SK-N-DZ (cell line): ENCODE measurements at places on chromosomes 4 and X.
A peak's percentile ranks its signal among the peaks of the same experiment; 100 is the strongest.

GRCh38 chr4:84651499-84651898 is 68.6 kb downstream of the CDS1 start:
- DNase-seq, result no peak

- no peak for DNase-seq
Measured at GRCh38 chr4:99586797-99587196, 12.2 kb downstream of the MTTP start.

GRCh38 chrX:117680286-117680685 is 436.3 kb downstream of the KLHL13 start:
- DNase-seq, result no peak

DNA sequence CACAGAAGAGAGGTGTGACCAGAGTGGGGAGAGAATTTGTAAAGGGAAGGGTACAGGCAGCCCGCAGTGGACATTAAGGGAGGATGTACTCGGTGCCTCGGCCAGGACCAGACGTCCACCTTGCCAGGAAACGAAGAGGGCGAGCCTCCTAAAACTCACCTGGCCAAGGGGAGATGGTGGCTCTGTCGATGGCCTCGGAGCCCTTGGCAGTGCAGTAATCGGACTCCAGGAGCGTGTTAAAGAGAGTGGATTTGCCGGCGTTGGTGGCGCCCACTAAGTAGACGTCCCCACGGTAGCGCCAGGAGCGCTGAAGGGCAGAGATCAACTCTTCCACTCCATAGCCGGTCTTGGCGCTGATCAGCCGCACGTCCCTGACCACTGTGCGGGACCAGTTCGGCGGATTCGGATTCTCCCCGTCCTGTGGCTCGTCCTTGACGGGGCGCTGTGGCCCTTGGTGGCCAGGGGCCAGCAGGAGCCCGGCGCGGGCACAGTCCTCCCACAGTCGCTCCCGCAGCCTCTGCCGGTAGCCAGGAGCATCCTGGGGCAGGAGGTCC is 1.0 kb downstream of the NOA1 start:
- peak; percentile 11 for DNase-seq

DNA sequence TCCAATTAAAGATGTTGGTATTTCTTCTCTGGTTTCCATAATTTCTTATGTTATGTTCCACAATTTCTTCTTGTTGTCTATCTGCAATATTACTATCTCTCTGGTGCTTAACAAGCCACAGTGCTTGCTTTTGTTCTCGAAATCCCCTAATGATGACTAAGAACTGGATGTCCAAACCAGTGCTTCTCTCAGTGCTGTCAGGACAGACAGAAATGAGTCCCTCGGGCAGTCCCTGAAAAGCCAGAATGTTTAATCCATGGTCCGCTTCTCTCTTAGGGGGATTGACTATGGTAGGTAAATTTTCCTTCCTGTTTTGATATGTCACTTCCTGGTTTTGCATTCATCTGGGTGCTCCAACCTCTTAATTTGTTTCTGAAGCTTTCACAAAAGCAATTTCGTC is 321.6 kb upstream of the PCDH10 start:
- DNase-seq, result no peak

- no peak for DNase-seq
Measured at GRCh38 chr4:139532947-139533346, 23.1 kb downstream of the SETD7 start.

DNA sequence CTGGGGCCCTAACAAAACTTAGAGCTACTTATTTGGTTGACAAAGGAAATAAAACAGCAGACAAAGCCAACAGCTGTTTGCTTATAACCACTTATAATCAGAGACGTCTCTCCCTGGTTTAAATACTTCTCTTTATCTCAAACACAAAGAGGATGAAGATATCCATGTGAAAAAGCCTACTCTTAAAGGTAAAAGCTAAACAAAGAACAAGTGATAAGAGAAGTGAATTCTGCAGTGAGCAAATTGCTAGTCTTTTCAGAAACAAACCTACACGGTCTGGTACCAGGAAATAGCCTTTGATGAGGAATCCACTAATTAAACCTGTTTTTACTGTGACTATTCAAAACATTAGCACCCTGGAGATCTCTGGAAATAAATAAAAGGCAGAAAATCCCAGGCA is 46.7 kb downstream of the GRIA3 start:
- DNase-seq, result no peak

- DNase-seq, result peak; percentile 52
Measured at GRCh38 chr4:3041192-3042142, 32.9 kb downstream of the HTT-AS start.

DNA sequence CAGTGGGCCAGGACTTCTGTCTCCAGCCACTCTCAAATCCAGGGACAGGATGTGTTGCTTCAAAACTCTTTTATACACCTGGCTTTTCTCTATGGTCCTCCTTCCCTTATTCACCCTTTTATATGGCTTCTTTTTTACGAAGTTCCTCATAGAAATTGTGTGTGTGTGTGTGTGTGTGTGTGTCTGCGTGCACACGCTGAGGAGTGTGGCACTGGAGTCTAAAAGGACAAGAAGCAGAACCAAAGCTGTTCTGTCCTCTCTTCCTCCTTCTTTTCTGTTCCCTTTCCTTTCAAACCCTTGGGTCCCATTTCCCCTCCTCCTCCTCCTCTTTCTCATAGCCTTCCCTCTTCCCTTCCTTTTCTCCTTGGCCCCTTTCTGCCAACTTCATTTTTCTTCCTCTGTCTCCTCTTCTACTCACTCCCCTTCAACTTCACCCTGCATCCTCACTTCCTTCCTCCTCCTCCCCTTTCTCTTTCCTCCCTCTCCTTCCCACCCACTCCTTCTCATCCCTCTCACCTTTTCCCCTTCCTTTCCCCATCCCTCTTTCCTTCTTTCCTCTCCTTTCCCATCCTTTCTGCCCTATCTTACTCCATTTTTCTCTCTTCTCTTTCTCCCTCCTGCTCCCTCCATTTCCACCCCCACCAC is 360.5 kb downstream of the MID1IP1 start:
- no peak for DNase-seq

GRCh38 chr4:57039345-57039744 is 60.6 kb downstream of the POLR2B start:
- no peak for DNase-seq

- no peak for DNase-seq
Measured at GRCh38 chr4:173128199-173128890, 40.3 kb upstream of the GALNT7 start.

- DNase-seq, result no peak
Measured at GRCh38 chr4:148344941-148345340, 97.3 kb downstream of the NR3C2 start.

DNA sequence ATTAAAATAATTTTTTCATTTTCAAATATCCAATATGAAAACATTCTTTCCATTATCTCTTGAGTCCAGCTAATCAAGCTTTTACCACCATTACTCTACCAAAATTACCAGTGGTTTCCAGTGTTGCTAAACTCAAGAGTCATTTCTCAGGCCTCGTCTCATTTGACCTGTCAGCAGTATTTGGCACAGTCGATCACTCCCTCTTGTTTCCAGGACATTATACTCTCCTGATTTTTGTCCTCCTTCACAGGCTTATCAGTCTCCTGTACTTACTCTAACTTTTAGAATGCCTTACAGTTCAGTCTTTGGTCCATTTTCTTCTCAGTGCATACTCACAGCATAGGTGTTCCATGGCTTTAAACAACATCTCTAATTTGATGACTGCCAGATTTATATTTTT is 11.6 kb downstream of the USP38 start:
- no peak for DNase-seq

DNA sequence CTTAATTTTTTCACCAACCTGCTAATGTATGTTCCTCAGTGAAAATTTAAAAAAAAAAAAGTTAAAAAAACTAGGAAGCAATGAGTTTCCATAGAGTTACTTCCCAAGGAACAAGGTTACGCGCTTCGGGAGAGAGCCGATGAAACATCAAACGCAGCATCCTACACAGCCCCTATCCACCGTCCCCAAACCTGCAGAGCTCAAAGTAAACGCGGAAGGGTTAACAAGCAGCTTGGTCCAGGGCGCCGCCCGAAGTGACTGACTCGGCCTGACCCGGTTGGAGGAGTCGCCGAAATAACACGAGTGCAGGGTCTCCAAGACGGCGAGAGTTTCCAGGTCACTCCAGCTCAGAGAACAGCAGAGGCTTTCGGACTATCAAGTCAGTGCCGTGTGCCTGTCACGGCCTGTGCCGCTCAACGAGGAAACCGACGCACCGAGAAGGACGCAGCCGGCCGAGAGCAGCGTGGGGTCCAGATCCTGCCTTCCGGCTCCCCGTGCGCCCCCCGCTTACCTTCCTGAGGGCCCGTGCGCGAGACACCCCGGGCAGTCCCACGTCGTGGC is 512 bp downstream of the NOP14 start:
- DNase-seq, result peak; percentile 80

DNA sequence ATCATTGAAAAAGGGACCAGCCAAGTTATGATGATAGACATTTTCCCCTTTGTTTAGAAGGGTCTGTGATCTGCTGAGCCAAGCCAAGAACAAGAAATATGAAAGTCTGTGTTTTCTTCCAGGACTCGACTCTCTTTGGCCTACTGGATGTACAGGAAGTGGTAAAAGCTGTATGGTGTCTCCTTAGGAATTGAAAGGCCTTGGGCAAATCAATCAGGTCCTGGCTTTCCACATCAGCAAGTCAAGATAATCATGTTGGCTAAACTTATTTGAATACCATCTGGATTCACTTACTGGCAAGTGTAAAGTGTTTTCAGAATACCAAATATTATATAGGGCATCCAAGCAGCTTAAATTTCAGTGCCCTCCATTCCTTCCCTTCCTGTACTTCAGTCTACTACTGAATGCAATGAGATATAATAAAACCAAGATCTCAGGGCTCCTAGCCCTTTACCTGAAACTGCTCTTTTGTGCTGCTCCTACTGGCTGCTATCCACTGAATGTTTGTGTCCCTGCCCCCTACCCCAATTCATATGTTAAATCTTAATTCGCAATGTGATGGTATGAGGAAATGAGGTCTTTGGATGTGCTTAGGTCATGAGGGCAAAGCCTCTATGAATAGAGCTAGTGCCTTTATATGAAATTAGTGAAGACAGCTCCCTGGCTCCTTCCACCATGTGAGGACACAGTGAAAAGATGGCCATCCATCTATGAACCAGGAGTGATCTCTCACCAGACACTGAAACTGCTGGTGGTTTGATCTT is 578.0 kb downstream of the SPRY1 start:
- DNase-seq, result no peak

DNA sequence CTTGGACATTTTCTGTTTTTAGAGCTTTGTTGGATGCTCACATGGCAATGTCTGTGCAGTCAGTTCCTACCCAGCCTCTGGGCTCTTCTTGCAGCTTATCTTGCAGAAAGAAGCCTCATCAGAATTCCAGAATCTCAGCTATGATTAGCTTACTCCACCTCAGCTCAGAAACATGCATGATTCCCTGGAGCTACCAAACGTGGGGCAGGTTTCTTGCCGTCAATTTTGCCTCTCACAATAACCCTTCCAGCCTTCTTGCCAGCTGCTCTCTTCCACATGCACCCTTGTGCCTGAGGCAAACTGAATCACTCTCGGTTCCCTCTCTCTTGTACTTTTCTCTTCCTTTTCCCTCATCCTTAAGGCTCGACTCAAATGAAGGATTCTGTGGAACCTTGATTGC is 141.4 kb downstream of the PTTG2 start:
- DNase-seq, result no peak

DNA sequence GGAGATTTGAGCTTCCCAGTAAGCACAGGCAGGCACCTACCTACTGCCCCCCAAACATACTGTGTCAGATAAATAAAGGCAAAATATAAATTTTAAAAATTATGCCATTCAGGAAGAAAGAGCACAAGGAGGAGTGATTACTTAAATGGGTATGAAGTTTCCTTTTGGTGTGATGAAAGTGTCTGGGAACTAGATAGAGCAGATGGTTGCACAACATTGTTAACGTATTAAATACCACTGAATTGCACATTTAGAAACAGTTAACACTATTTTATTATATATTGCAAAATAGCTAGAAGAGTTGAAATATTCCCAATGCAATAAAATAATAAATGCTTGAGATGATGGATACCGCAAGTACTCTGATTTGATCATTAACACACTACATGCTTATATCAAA is 374.7 kb upstream of the FGF13 start:
- DNase-seq, result no peak

DNA sequence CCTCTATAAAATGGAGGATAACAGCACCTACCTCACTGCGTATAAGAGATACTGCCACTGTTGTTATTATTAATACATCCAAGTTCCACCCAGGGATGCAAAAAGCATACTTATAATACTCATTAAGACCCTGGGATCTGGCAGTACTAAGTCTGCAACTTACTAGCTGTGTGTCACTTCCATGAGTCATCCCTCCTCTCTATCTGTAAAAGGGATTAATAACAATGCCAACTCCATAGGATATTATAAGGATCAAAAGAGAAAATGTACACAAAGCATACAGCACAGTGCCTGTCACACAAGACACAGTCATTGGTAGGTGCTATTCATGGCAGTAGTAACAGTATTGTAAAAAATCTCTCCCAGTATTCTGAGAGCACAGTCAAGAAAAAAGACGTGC is 216.7 kb downstream of the HS6ST2 start:
- no peak for DNase-seq

GRCh38 chr4:24279911-24280375 is 304.4 kb downstream of the DHX15 start:
- DNase-seq, result no peak

- DNase-seq, result peak; percentile 85
Measured at GRCh38 chr4:10030972-10031667, 9.8 kb upstream of the SLC2A9 start.

- DNase-seq, result no peak
Measured at GRCh38 chr4:17469931-17470674, 41.8 kb downstream of the QDPR start.

- DNase-seq, result no peak
Measured at GRCh38 chrX:121356850-121357171, 309.4 kb downstream of the GLUD2 start.

GRCh38 chr4:138977524-138977923 is 38.1 kb upstream of the NOCT start:
- no peak for DNase-seq

DNA sequence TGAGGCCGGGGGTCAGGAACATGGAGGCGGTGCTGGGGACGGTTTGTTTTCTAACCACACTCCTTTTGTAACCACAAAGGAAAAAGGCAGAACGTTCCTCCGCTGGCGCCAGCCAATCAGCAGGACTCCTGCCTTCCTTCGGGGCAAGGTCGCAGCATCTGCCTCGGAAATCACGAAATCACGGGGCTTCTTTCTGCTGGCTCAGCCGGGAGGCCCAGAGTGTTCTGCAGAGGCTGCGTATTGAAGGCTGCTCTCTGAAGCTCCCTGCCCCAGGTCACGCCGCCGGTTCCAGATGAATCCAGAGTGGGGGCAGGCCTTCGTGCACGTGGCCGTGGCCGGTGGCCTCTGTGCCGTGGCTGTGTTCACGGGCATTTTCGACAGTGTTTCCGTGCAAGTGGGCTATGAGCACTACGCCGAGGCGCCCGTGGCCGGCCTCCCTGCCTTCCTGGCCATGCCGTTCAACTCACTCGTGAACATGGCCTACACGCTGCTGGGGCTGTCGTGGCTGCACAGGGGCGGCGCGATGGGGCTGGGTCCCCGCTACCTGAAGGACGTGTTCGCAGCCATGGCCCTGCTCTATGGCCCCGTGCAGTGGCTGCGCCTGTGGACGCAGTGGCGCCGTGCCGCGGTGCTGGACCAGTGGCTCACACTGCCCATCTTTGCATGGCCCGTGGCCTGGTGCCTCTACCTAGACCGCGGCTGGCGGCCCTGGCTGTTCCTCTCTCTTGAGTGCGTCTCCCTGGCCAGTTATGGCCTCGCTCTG is 9.4 kb downstream of the TMEM187 start:
- no peak for DNase-seq
